ENCODE measurements at places on chromosomes 5 and 9. TPM values are rescaled to one million over a fixed set of nuclear protein-coding genes. Genes with fewer than 3 reads are reported as not detected.

Gene LMX1B
- 0.31 TPM for total RNA-seq

Gene STPG3
- not detected for total RNA-seq

Gene PRKACG
- not detected for total RNA-seq

Gene NR5A1
- total RNA-seq: not detected

Gene IL7R
- total RNA-seq: 2.7 TPM

Gene LEAP2
- total RNA-seq: 0.12 TPM

Gene FAM169A
- 0.47 TPM for total RNA-seq
